ENCODE measurements at places on chromosomes 12 and 14. TPM values are rescaled to one million over a fixed set of nuclear protein-coding genes. Genes with fewer than 3 reads are reported as not detected.

Gene ESR2
- total RNA-seq = 2.0 TPM

Gene TMEM121
- total RNA-seq = 1.3 TPM

Gene SERPINA5
- total RNA-seq = 2.9 TPM

Gene PPFIA2
- total RNA-seq = 2.2 TPM

Gene KRT4
- not detected for total RNA-seq

Gene HNF1A
- not detected for total RNA-seq

Gene ZNF268
- total RNA-seq = 10.8 TPM

Gene GLIPR1L1
- not detected for total RNA-seq
